GF-D8 (cell line): ENCODE measurements at places on chromosomes 2 and 18.

GRCh38 chr2:56981554-56981953, 797.8 kb downstream of the CCDC85A start:
- no peak for DNase-seq

- no peak for DNase-seq
Measured at GRCh38 chr2:205386109-205386508, 296.2 kb upstream of the NRP2 start.

DNA sequence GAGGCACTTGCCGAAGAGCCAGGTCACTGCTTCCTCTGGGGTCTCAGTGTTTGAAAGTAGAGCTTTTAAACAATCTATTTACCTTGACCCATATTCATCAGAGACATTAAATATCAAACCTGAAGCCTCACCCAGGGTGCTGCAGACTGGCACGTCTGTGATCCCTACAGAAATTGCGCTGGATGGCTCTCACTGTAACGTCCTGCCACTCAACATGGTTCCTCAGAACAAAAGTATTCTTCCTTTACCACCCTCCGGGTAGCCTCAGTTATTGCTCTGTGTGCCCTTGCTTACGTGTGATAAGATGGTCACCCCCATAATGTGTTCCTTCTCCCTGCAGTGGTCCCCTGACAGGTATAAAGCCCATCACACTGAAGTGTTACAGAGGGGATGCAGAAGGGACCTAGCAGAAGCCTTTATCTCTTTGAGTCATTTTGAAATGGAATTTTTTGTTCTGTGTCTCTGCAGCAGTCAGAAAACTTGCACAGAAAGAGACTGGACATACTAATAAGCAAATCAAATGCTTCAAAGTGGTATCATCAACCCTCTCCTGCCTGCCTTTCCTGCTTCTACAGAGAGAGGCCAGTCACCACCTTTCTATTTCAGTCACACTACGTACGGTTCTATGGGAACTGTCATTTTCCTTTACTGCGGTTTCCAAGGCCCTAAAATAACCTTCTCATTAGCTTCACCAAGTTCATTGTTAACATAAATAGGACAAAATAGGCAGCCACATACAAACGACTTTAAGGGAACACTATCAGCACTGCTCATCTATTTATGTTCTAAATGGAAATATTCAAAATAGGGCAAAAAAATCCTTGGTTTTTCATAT, 86.8 kb downstream of the METTL8 start:
- no peak for DNase-seq

DNA sequence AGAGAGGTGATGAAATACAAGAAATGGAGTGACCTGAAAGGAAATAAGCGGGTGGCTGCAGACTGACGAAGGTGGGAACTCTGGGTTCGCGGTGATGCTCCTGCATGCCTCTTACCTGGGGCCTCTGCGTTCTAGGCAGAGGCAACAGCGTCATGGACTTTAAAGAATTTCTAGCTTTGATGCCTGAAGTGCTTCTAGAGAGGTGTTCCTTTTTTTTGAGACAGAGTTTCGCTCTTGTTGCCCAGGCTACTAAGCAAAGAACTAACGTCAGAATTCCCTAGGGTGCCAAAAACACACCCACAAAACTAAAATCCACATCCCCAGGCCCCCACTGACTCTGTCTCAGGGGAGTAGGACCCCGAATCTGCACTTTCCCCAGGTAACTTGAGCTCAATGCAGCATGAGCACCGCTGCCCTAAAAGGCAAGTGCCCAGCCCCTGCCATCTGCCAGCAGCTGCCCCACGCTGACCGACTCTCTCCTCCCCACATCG, 110.5 kb upstream of the ID2 start:
- DNase-seq = no peak

GRCh38 chr2:149873936-149874335, 286.4 kb upstream of the MMADHC start:
- no peak for DNase-seq

DNA sequence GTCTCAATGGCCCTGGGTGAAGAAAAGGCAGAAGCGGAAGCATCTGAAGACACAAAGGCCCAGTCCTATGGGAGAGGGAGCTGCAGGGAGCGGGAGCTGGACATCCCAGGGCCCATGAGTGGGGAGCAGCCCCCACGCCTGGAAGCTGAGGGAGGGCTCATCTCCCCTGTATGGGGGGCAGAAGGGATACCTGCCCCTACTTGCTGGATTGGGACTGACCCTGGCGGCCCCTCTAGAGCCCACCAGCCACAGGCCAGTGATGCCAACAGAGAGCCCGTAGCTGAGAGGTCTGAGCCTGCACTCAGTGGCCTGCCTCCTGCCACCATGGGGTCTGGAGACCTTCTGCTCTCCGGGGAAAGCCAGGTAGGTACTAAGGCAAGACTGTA, 13.2 kb downstream of the CEP68 start:
- no peak for DNase-seq

GRCh38 chr2:39492095-39492590, 55.1 kb upstream of the MAP4K3 start:
- DNase-seq = no peak

DNA sequence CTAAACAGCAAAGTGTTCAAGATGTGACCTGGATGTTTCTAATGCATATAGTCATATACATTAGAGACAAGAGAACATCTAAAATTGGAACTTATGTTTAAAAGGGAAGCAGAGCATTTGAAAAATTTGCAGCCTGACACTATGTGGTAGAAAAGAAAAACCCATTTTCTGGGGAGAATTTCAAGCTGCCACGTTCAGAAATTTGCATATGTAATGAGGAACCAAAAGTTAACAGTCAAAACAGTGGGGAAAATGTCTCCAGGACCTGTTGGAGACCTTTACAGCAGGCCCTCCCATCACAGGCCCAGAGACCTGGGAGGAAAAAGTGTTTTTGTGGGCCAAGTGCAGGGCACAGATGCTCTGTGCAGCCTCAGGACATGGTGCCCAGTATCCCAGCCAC, 8.2 kb upstream of the TMEM18 start:
- no peak for DNase-seq
